ENCODE measurements at places on chromosomes 2 and 18.

DNA sequence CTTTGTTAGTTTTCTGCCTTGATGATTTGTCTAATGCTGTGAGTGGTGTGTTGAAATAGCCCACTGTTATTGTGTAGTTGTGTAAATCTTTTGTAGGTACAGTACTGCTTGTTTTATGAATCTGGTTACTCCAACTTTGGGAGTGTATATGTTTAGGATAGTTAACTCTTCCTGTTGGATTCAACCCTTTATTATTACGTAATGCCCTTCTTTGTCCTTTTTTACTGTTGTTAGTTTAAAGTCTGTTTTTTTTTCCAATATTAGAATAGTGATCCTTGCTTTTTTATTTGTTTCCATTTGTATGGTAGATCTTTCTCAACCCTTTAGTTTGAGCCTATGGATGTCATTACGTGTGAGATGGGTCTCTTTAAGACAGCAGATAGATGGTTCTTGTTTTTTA is 261.5 kb upstream of the CDH2 start:
- DNase-seq, result no peak

- no peak for DNase-seq
Measured at GRCh38 chr2:98535971-98536677, 72.2 kb downstream of the COA5 start.

DNA sequence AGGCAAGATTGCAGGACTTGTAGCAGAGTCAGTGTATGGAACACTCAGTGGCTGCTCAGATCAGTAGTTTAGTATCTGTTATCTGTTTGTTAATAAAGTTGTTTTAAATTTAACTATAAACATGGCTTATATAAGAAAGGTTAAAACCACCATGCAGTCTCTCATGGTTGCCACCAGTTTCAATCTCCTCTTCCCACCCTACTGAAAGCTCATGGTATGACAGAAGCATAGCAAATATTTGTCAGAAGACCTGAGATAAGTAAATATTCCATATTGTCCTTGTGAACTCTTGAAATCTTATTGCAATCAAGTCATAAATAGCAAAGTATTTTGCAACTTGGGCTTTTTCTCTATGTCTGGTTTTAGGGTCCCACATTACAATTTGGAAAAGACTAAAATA is 2.1 kb upstream of the COL5A2 start:
- DNase-seq, result no peak

- no peak for DNase-seq
Measured at GRCh38 chr2:232817756-232818155, 41.4 kb upstream of the KCNJ13 start.

GRCh38 chr2:172639823-172640222 is 83.9 kb downstream of the PDK1 start:
- DNase-seq, result no peak

DNA sequence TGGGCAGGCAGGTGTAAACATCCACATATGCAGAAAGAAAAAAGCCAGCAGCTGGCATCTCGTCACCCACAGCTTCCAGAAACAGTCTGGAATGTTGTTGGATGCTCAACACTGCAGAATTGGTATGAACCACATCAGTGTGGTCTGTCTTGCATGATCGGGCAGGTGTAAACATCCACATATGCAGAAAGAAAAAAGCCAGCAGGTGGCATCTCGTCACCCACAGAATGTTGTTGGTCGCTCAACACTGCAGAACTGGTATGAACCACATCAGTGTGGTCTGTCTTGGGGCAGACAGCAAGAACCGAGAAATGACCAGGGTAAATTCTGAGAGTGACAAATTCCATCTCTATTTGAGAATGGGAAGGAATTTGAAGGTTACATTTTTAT is 39.6 kb downstream of the DOCK10 start:
- DNase-seq, result no peak

DNA sequence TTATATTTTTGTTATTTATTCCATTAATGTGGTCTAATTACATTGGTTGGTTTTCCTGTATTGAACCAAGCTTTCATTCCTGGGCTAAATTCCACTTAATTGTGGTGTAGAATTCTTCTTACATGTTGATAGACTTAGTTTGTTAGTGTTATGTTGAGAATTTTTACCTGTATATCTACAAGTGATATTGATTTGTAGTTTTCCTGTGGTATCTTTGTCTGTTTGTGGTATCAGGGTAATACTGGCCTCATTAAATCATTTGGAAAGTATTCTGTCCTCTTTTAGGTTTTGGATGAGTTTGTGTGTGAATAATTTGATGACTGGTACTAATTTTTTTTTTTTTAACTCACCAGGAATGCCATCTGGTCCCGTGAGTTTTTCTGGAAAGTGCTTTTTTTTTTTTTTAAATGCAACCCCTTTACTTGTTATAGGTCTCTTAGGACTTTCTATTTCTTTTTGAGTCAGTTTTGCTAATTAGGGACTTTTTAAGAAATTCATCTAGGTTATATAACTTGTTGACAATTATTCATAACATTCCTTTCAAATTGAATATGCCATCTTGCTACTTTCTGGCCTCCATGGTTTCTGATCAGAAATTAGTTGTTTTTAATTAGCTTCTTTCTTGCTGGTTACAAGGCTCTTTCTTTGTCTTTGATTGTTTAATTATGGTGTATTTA is 232.8 kb downstream of the CCDC85A start:
- no peak for DNase-seq

GRCh38 chr2:71938108-71938507 is 209.6 kb downstream of the CYP26B1 start:
- no peak for DNase-seq

GRCh38 chr2:118371515-118371914 is 283.2 kb downstream of the INSIG2 start:
- no peak for DNase-seq

DNA sequence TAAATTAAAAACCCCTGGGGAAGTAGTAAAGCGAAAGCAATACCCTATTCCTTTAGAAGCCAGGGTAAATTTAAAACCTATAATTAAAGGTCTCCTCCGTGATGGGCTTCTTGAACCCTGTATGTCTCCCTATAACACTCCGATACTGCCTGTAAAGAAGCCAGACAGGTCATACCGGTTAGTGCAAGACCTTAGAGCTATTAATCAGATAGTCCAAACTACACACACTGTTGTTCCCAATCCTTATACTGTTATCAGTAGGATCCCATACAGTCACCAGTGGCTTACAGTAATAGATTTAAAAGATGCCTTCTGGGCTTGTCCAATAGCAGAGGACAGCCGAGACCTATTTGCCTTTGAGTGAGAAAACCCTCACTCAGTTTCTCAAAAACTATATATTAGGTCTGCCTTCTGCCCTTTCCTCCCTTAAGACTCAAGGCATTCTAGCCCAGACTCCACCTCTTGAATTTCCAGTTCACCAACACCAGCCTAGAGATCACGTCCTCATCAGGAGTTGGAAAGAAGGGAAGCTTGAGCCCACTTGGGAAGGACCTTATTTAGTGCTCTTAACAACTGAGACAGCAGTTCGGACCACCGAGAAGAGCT is 12.4 kb upstream of the SAP130 start:
- DNase-seq, result no peak

DNA sequence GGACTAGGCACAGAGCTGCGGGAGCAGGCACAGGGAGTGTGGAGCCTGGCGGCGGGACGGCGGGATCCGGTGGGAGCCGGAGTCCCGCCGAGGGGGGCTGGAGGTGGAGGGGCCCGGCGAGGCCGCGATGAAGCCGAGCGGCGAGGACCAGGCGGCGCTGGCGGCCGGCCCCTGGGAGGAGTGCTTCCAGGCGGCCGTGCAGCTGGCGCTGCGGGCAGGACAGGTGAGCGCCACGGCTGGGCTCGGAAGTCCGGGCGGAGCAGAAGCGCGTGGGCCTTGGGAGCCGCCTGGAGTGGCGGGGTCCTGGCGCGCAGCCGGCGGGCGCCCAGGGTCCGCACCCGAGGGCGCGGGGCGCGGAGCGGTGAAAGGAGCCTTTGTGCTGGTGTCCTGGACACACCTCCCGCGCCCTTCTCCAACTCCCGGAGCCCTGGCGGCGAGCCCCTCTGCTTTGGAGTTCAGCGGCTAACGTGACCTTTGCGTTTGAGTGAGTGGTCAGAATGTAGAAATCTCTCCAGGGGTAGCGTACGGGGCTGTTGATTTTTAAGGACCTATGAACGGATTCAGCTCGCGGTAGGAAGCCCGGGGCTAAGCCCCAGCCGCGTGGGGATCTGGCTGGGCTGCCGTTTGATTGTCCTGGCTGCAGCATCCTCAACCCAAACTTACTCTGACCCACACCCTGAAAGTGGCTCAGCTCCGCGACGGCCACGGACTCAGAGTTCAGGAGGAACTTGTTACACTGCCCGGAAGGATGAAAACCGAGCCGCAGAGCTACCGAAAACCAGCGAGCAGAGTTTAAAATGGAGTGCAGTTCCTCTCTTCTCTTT is 448 bp downstream of the IMPA2 start:
- DNase-seq, result no peak

- no peak for DNase-seq
Measured at GRCh38 chr2:42900289-42900891, 108.0 kb upstream of the HAAO start.
